HTR-8/SVneo (cell line): ENCODE measurements at places on chromosomes 6 and 20.
A peak's percentile ranks its signal among the peaks of the same experiment; 100 is the strongest.

GRCh38 chr6:84835340-84835739, 70.9 kb upstream of the TBX18 start:
- no peak for DNase-seq

GRCh38 chr6:132135409-132135808, 184.2 kb upstream of the CCN2 start:
- no peak for DNase-seq

DNA sequence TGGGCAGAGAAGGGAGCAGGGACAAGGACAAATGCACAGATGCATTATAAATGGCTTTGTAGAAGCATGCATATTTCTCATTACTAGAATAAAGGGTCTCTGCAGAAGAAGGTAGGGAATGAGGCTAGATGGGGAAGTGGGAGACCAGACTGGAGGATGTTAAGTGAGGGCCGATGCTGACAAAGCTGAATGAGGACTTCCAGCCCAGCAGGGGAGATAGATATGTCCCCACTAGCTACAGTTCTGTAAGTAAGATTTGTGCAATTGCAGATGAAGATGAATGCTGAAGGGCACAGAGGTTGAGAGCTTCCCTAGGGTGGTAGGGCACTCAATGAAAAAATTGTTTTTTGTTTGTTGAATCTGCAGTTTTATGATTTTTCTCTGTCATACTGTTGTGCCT, 16.9 kb downstream of the ADGRG6 start:
- DNase-seq = no peak

DNA sequence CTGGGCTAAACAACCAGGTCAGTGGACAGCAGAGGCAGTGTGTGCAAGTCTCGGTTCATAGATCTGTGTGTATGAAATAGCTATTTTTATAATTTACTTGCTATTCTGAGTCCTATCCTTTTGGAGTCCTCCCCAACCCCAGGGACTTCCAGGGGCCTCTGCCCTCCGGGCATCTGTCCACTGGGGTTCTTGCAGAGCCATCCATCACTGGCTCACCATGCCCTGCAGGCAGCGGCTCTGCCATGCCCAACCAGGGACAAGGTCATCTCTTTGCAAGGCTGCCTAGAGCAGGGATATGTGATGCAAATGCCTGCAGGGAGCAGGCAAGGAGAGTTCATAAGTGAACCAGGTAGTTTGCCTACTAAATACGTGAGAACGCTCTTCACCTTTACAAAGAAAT, 10.5 kb upstream of the BEND3 start:
- DNase-seq = no peak

DNA sequence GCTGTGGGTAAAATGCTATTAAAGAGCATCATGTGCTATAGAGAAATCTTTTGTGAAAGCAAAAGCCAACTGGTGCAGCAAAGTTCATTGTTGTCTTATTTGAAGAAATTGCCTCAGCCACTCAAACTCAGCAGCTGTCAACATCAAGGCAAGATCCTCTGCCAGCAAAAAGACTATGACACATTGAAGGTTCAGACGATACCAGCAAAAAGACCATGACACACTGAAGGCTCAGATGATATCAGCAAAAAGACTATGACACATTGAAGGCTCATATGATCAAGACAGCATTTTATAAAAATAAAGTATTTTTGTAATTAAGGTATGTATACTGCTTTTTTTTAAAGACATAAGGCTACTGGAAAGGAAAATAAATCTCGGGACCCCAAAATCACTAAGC, 118.4 kb upstream of the RUNX2 start:
- DNase-seq = no peak

- DNase-seq = no peak
Measured at GRCh38 chr6:90364286-90364685, 67.6 kb upstream of the BACH2 start.

DNA sequence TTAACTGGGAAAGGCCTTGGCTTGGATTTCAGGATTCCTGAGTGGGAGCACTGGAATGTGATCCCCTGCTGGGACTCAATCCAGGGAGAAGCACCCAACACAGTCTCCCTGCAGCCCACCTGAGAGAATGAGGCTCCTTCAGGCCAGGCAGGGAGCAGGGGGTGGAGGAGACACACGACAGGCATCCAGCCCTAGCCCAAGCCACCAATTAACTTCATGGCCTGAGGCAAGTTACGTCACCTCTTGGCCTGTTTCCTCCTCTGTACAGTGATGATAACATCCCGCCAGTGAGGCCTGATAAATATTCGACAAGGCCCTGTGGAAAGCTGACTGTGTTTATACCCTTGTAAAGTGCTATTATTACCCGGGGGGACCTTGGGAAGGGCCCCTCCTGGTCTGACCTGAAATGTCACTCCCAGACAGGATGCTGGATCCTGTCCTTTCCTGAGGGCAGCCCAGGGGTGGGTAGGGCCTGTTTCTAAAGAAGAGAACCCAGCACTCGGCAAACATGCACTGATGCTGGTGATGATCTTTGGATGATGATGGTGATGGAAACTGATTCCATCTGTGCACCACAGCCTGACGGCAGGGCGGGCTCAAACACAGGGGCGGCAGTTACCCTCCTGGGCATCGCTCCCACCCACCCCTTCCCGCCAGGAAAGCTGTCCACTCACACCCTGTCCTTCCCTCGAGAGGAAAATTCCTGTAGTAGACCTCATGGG, 12.4 kb downstream of the FRS3 start:
- peak; percentile 91 for DNase-seq

- DNase-seq = no peak
Measured at GRCh38 chr6:143775336-143775735, 67.8 kb upstream of the LTV1 start.

DNA sequence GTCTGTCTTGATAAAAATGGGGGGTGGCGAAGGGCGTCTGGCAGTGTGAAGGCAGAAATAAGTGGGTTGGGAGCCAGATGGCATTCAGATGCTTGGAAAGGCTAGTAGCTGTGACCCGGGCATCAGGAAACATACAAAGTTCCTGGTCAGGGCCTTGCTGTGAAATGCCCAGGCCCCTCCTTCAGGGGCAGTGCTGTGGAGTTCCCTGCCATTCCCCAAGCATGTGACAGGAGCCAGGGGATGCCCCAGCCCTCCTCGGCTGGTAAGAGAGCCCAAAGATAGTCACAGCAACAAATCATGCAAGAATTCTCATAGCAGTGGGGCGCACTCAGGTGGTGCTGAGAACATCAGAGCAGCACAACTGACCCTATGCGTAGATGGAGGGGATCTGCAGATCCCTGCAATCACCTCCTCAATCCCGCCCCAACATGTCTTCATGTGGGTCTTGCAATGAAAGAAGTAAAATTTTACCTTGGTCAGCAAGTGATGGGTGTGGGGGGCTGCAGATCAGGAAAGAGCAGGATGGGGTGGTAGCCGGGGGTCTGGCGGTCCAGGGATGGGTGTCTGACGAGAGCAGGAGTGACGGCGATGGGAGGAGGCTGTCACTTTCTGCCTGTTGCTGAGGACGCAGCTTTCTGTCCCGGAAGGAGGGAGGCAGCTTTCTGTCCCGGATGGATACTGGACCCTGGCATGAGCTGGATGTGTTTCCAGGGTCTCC, 39.5 kb downstream of the SLC22A1 start:
- no peak for DNase-seq

- DNase-seq = no peak
Measured at GRCh38 chr6:3516092-3516491, 59.2 kb upstream of the SLC22A23 start.

DNA sequence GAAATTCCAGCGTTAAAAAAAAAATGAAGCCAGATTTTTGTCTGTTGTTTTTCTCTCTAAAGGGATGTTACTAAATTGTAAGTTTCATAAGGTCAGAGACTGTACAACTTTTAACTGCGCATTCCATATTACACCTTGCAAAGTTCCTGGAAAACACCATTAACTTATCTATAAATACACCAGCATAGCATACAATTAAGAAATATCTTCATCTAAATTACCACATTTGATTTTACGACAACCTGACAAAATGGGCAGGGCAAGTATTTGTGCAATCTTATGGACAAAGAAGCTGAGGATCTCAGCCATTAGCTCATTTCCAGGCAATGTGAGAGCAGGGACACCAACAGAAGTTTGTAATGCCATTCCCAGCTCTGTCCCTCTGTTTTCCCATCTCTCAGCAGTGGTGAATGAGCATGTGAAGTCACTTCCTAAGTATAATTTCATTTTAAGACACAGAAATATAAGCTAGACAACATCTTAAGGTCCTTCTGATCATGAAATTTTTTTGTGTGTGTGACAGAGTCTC, 12.9 kb upstream of the GCM1 start:
- DNase-seq = no peak

GRCh38 chr6:51927450-51927849, 160.0 kb downstream of the PKHD1 start:
- no peak for DNase-seq

GRCh38 chr20:49276161-49276960, 1.5 kb downstream of the ZNFX1 start:
- DNase-seq = peak; percentile 75

- peak; percentile 20 for DNase-seq
Measured at GRCh38 chr6:170227521-170227983, 63.3 kb downstream of the DLL1 start.

DNA sequence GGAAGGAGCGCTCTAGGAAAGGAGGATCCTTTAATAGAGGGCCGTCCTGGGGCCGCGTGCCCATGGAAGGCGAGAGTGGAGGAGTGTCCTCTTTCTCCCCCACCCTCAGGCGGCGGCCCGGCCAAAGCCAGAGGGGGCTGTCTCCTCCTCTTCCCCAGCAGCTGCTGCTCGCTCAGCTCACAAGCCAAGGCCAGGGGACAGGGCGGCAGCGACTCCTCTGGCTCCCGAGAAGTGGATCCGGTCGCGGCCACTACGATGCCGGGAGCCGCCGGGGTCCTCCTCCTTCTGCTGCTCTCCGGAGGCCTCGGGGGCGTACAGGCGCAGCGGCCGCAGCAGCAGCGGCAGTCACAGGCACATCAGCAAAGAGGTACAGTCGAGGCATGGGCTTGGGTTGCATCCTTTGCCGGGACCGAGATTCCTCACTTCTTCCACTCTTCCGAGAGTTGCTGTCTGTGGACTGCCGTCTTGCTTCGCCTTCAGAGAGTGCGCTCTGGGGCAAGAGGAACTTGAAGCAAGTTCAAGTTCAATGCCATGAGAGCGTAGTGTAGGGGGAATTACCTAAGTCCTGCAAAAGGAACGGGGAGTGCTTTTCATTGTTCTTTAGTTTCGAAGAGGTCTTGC, at the start of gene LAMA2:
TSS of gene LAMA2 (plus strand) at position 148 of the 621 bp plus-strand sequence. CDS start at position 256, 108 bp downstream.
- DNase-seq = no peak

DNA sequence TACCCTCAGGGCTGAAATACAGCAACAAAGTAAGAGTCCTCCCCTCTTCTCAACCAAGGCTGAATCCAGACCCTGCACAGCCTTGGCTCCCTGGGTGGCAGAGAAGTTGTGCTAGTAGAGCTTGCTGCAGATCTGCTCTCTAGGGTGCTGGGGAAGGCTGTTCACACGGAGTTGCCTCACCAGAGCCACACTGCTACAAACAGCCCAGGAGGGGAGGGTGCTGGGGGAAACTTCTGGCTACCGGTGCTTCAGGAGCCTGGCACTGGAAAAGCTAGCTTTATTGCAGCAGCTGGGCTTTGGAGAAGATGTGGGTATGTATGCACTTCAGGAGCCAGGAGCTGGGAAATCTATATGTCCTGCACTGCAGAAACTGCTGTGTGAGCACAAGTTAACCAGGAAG, 37.6 kb upstream of the SUPT3H start:
- DNase-seq = no peak

DNA sequence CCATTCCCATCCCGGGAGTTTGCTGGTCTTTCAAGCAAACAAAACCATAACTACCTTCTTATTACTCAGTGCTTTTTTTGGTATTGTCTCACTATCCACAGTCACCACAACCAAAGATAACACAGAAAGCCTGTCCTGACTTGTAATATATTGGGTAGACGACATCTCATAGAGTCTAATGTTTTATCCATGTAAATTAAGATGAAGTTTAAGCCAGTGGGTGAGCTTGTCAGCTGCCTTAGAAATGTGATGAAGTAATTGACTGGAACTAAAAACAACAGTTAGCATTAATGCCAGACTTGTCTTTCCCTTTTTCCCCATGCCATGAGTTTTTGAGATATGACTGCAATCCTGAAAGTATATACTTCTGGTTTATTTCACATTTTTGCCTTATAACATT, 282.7 kb upstream of the PRDM1 start:
- DNase-seq = no peak

DNA sequence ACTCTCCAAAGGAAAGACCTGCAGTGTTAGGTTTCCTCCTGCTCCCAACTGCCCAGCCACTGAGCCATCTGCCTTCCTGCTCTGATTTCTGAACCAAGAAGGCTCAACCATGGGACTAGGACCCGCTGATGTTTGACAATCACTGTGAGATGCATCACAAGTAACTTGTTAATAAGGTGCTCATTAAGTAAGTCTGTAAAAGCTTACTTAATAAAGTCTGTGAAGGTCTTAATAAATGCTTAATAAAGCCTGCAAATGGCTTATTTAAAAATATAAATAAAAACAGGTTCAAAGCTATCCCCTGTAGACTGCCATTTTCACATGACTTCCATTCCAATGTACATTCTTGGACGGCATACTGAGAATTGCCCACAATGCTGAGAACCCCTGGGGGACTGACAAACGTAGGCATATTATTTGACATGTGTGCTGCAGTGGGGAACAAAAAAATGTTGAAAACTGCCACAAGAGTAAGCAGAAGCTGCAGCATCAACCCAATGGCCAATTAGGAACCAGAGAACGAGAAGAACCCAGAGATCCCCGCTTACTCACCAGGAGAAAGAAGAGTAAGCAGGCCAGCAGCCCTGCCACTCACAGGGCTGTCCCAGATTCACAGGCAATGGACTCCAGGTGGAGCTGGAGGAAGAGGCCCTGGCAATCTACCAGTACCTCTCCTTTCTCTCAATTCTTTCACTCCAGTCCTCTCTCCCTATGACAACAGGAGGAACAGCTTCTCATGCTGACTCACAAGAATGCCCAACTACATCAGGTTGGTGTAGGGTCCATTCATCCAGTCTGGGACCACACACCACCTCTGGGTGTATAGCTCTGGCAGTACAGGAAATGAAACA, 19.5 kb downstream of the KIF13A start:
- DNase-seq = no peak

- DNase-seq = no peak
Measured at GRCh38 chr20:45701873-45702272, at the start of gene WFDC13. Gene WFDC13 (plus strand): TSS chr20:45702038. CDS start chr20:45702124, 86 bp downstream.

- no peak for DNase-seq
Measured at GRCh38 chr20:57540890-57541580, 16.1 kb upstream of the CTCFL start.

DNA sequence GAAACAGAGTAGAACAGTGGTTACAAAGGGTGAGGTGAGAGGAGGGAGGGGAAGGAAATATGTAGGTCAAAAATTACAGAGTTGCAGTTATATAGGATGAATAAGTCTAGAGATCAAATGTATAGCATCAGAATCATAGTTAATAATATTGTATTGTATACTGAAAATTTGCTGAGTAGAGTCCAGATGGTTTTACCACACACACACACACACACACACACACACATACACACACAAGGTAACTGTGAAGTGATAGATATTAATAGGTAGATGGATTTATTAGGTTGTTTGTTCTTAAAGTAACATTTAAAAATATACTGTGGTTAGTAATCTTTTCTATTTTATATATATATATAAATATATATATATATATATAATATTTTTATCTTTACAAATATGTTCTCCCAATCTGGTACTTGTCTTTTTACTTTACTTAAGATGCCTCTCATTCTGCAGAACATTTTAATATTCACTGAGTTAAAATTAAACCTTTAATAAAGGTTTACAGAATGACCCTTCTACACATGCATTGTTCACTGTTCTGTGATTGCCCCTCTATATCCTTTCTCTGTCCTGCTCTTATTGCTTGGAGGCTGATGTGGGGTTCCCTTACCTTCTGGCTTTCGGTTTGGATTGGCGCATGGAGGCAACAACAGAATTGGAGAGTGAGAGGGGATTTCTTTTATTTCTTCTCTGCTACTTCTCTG, 408 bp downstream of the PTCHD4 start:
- no peak for DNase-seq
